Activated T-helper 17 cell treated with anti-CD3 and anti-CD28 coated beads, Interleukin-2, amount 50 U/mL, for 72 hours (primary cell): ENCODE measurements at places on chromosomes 3 and 15. TPM values are rescaled to one million over a fixed set of nuclear protein-coding genes. Genes with fewer than 3 reads are reported as not detected.

LEO1 gene
- total RNA-seq: 22.7 TPM

LSAMP gene
- not detected for total RNA-seq

GRCh38 chr3:170961616-170962400 lies 53.4 kb upstream of the EIF5A2 start:
- ATAC-seq: no peak

DNA sequence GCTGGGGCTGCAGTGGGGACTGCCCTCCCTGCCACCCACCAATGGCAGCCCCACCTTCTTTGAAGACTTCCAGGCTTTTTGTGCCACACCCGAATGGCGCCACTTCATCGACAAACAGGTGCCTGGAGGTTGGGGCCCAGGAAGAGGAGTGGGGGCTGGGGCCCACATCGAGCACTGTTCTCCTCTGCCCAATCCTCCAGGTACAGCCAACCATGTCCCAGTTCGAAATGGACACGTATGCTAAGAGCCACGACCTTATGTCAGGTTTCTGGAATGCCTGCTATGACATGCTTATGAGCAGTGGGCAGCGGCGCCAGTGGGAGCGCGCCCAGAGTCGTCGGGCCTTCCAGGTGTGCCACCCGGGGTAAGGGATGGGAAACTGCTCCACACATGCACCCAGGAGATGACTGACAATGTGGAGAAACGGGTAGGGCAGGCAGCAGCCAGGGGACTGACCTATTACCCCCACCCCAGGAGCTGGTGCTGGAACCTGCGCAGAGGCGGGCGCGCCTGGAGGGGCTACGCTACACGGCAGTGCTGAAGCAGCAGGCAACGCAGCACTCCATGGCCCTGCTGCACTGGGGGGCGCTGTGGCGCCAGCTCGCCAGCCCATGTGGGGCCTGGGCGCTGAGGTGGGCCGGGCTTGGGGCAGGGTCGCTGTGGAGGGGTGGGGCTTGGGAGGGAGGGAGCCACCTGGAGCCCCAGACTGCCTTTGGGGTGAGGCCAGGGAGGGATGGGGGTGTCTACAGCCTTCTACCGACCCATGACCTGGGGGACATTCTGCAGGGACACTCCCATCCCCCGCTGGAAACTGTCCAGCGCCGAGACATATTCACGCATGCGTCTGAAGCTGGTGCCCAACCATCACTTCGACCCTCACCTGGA lies 22.9 kb downstream of the NBEAL2 start:
- no peak for ATAC-seq

GRCh38 chr15:62874959-62875625 lies 167.5 kb upstream of the TPM1 start:
- ATAC-seq: no peak

DNA sequence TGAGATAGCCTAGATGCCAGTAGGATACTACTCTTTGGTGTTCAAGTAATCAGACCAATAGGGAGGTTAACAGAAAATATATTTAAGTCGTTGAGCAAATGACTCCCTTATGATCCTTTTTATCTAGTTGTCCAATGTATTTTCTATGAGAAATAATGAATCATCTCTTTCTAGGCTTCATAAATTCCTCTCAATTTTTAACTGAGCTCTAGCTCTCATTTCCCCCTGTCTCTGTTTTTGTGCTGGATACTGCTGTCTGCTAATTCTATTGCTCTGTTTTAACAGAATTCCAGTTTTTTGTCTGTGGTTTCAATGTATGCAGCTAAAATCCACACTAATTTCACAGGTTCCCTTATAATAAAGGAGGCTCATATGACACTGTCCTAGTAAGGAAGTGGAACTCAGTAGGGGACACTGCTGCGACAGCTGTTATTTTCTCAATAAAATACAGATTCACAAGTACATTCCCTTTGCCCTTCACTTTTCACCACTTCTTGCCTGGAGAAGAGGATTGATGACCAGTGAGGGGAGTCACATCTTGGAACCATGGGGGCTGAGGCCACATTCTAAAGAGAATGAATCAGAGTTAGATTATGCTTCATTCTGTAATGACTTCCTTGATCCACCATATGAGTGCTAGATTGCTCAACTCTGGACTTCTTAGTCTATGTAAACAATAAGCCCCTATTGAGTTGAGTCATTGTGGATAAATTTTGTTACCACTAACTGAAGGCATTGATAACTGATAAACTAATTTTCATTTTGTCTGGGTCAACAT lies 558.7 kb upstream of the KCNMB2 start:
- peak; percentile 79 for ATAC-seq

- ATAC-seq: no peak
These were observed 8.2 kb downstream of the CDC25A start for GRCh38 chr3:48180021-48180420.

DNA sequence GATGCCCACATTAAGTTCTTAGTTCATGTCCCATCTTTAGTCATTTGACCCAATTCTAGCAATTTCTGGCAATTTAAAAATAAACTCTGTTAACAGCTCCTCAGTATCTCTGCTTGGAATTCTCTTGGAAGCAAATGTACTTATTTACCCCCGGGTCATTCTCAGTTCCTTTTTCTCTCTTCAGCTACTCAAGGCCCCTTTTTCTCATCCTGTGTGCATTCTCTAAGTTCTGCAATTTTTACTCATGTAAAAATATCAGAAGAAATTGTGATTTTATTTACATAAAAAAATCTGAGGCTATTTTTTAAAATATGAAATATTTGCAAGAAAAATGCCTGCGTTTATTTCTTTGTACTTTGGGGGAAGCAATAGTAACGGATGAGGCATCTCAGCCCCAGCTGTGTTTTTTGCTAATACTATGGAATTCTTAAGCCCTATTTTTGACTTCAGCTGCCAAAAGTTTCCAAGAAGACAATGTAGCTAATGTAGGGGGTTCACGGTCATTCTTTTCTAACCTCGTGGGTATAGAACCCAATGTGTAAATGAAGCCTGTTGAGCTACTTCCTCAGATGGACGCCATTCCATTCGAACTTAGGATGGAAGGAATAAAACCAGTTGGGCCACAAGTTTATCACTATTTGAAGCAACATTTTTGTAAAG lies 20.0 kb downstream of the CERS3 start:
- no peak for ATAC-seq

ERICH6 gene
- 0.21 TPM for total RNA-seq
